ENCODE measurements at places on chromosomes 12 and 14.
A peak's percentile ranks its signal among the peaks of the same experiment; 100 is the strongest.

DNA sequence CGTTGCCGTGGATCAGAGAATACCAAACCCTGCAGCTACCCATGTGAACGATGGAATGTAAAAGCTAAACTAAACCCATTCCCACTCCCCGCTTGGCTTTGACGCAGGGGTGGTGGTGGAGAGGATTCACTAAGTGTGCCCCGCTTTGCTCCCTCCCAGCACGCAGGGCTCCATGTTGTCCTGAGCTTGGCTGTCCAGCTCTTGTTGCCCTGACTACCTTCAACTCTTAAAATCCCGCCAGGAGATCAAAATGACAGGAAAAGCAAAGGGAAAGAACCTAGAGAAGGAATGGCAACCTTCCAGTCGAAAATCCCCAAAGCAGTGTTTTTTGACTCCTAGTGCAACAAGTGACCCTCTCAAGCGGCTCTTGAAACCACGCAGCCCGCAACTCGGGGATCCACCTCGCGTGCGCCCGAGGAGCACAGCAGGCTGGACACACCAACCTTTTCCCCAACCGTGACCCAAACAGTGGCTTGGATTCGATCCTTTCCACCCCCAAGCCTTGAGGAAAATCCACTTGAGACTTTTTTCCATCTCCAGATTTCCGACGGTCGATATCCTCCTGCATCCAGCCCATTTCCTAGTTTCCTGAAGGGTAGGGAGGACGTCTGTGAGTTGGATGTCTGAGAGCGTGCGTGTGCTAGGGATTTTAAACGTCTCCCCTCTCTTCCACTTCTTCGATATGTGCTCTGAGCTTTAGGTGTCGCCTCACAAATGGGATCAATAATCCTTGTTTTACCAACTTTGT lies 1.4 kb downstream of the SYT10 start:
- DNase-seq: no peak

DNA sequence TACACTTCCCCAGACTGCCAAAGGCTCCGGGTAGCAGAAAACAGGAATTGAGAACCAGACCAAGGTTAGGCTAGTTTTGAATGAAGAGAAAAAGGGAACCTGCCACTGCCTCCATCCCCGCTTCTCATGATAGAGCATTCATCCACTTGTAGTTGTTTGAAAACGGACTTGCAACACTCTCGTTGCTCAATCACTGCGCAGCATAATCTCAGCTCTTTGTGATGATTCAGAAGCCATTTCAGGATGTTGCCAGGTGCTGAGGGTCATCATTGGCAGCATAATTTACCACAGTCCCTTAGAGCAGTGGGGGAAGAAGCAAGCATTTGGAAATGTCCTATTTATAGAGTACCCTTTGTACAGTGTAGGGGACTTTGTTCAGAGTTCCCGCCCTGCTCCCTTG lies 25.6 kb downstream of the KCNK13 start:
- no peak for DNase-seq

DNA sequence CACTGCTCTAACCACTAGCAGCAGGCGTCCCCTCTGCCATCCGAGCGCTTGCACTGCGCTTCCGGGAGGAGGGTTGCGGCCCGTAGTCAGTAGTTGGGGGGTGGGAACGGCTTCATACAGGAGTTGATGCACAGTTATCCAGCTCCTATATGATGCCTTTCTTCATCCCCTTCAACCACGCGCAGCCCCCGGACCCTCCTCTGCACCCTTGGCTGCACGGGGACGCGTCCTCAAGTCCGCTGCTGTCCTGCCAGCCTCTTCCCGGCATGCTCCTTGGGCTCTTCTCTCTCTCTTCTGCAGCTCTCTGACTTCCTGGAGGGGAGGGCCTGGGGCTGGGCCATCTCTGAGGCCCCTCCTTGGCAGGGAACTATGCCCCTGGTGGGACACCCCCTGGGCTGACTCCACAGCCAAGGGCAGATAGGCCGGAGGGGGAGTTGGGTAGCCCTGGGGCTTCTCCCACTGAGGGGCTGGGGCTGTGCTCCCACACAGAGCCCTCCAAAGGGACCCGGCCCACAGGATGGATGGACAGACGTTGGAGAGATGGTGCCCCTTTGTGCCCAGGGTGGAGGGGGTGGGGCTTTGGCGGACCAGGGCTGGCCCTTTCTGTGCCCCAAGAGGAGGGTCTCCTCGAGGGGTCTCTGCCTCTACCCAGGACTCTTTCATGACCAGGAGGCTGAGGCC lies 29.0 kb downstream of the RTL1 start:
- DNase-seq: no peak

DNA sequence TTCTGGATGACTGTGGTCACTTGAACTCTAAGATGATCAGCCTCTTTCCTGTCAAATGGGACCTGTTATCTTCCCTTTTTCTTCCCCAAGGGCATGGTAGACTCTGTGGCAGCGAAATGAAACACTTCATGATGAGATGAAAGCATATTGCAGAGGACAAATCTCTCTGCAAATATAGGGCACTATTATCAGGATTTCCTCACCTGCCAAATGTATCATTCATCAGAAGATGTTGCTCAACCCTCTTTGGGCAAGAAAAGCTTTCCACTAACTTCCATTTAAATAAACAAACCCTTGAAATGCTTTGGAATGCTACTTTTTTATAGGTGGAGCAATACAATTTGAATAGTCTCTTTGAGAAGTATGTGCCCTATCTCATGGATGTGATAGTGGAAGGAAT lies 105.0 kb downstream of the DNAH10 start:
- no peak for DNase-seq

DNA sequence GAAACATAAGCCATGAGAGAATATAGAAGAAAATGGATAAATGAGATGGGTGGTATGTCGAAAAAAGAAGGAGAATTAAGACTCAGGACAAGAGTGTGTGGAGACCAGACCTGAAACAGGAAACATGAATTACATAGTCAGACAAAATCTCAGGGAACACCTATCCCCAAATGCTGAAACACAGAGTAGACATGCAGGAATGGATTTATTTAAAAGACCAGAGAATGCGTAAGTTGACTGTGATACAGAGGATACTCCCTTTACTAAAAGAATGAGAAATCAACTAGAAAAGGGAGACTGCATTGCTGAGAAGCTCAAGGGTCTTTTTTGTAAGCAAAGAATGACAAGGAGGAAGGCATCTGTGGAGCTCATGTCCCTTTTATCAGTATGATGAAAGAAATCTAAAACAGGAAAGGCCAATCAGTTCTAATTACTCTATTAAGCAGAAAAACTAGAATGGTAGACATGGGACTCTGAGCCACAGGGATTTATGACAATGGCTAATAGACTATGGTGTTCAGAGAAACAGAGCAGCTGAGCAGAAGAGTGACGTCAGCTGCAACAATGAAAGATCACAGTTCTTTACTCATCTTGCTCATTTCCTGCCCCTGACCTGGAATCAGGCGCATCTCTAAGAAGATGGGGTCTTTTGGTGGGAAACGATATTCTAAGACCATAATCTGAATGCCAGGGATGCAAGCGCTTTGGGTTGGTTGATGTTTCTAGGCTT lies 138.9 kb upstream of the DHRS4 start:
- no peak for DNase-seq

DNA sequence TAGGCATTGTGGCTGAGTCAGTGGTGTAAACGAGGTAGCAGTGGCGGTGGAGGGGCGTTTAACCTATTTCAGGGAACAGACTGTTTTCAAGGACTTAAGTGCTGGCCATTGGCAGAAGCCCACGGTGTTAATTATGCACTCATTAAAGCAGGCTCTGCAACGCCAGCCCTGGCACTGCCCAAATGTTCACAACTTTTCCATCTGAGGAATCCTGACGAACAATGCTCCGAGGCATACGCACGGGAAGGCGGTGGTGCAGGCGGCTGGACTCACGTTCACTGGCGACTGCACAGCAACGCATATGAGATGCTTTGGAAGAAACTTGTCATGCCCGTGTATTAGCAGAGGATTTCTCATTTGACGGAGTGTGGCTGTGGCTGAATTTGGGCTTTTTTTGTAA lies 70.6 kb upstream of the SLC24A4 start:
- DNase-seq: peak; percentile 55

DNA sequence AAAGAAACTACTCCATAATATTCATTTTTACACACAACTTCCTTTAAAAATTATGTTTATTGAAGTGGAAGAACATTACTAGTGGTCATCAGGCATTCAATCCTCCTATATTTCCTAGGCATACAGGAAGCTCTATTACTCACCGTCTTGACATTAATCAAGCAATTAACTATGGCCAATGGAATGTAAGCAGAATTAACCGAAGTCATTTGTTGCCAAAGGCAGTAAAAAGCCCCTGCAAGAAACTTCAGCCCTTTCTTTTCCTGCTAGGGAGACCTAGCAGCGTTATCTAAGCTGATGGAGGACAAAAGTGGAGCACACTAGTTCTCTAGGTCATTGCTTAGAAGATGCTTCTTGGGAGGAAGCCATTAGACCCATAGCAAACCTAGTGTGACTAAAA lies 399.6 kb downstream of the KCNH5 start:
- no peak for DNase-seq

Measured in cerebellar cortex (tissue), 1 donor.